ENCODE measurements at places on chromosomes 11 and 22.
A peak's percentile ranks its signal among the peaks of the same experiment; 100 is the strongest.

- DNase-seq, result peak; percentile 17
These were observed 84.1 kb downstream of the PDE2A start for GRCh38 chr11:72589802-72590761.

GRCh38 chr11:20238712-20239111 lies 78.4 kb upstream of the DBX1 start:
- DNase-seq, result no peak

- no peak for DNase-seq
These were observed 86.4 kb upstream of the TMEM45B start for GRCh38 chr11:129729216-129729615.

- DNase-seq, result peak; percentile 47
These were observed 109.8 kb downstream of the WNT11 start for GRCh38 chr11:76096552-76096951.

All from EH (cell line).